Stimulated activated CD4-positive, alpha-beta T cell treated with anti-CD3 and anti-CD28 coated beads, TNF-alpha, amount 100 ng/mL, for 1 hour (primary cell): ENCODE measurements at places on chromosomes 12 and 14.

- DNase-seq: no peak
Observed at GRCh38 chr14:29955087-29955486, 27.4 kb upstream of the PRKD1 start.

DNA sequence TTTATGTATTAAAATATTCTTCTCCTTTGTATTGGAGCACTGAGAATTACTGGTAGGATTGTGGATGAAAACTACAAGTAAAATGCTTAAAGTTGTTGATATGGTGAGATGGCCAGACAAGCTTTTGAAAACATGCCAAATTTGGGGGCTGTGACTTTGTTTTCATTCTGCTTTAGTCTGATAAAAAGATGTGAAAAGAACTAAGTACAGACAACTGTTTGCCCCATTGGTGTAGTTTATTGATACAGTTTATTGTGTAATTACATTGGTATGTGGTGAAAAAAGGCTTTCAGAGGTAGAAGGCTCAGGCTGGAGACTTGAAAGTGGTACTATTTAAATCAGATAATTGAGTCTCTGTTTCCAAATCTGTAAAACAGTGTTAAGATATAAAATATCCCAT lies 746.8 kb downstream of the DIO2 start:
- no peak for DNase-seq

GRCh38 chr12:2051700-2052621 lies 826 bp upstream of the CACNA1C start:
- DNase-seq: no peak

DNA sequence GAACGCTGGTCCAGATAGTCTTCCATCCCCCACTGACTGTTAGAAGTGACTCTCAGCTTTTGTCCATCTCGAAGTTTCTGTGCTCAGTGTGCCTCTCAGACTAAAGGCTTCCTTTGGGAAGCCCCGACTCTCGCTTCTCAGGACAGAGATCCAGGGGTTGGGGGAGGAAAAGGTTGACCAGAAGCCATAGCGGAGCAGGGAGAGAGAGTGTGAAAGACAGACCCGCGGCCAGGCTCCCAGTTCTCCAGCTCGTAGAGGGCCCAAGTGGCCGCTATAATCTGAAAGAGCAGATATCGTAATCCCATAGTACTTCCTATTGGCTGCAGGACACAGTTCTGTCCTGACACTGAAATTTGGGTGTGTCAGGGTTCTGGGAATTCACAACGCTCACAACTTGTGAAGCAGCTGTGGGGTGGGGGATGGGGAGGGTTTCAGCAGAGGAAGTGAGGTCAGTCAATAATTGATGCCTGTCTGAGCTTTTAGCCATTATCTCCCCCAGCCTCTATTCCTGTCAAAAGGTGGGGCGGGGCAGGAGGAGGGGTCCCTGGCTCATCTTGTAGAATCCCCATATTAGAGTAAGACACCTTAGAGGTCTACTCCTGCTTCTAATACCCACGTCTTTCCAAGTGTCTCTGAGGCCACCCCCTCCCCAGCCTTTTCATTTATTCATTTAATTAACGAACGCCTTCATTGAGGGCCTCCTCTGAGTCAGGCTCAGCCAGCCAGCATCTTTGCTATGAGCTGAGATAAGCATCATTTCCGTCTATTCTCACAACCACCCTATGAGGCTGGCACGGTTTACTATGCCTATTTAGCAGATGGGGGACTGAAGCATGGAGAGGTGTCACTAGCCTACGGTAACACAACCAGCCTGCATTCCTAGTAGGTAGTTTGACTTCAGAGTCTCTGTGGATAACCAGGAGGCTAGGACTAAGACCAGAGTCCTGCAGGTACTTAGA lies 1.6 kb upstream of the ACVRL1 start:
- no peak for DNase-seq

- no peak for DNase-seq
Observed at GRCh38 chr12:10392394-10392930, 2.6 kb upstream of the KLRK1 start.

DNA sequence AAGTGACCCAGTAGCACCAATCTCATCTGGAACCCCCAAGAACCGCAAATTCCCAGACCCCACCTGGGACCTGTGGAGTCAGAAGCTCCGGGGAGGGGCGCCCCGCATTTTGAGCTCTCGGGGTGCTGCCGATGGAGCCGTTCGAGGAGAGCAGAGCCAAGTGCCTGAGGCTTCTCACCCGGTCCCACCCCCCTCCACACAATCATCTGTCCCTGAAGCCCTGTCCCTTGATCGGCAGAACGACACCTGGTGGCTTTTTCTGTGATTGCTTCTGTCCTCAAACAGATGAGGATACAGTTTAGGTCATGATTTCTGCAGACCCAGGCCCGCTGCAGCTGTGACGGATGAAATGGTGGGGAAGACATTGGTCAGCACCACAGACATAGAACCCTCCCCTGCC lies 74.7 kb downstream of the NOC4L start:
- peak; percentile 20 for DNase-seq

- no peak for DNase-seq
Observed at GRCh38 chr14:92995620-92996019, 72.7 kb downstream of the CHGA start.

GRCh38 chr12:6662602-6662905 lies 365 bp downstream of the ING4 start:
- no peak for DNase-seq

GRCh38 chr14:49574038-49574437 lies 12.1 kb downstream of the RPS29 start:
- DNase-seq: no peak

GRCh38 chr12:56836800-56837663 lies 73.9 kb downstream of the HSD17B6 start:
- DNase-seq: peak; percentile 5

DNA sequence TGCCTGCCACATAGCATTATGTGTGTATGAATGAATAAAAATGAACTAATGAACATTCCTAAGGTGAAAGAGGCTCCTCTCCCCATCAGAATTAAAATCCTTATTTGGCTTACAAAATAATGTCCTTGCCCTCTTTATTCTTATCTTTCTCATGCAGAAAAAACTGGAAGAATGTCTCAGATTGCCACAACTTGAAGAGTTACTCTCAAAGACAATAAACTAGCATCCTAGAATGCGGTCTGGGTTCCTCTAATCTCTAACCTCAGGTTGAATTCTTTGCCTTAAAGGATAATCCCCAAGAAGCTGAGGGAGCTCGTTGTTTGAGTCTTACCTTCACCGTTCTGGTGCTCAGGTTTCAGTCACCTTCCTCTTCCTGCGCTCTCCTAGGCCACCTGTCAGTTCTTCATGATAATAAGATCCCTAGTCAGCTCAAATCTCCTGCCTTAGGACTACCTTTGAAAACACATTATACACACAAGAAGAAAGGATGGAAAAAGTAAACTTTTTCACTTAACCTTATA lies 147.1 kb downstream of the PHLDA1 start:
- DNase-seq: no peak

- DNase-seq: no peak
Observed at GRCh38 chr12:95637010-95637409, 85.7 kb upstream of the USP44 start.

GRCh38 chr12:99709619-99710018 lies 62.1 kb downstream of the GARIN6 start:
- DNase-seq: no peak

- peak; percentile 96 for DNase-seq
Observed at GRCh38 chr12:110124269-110124995, at the start of gene IFT81. IFT81 (plus strand) TSS chr12:110124357; CDS start chr12:110127381, 3,024 bp downstream.

DNA sequence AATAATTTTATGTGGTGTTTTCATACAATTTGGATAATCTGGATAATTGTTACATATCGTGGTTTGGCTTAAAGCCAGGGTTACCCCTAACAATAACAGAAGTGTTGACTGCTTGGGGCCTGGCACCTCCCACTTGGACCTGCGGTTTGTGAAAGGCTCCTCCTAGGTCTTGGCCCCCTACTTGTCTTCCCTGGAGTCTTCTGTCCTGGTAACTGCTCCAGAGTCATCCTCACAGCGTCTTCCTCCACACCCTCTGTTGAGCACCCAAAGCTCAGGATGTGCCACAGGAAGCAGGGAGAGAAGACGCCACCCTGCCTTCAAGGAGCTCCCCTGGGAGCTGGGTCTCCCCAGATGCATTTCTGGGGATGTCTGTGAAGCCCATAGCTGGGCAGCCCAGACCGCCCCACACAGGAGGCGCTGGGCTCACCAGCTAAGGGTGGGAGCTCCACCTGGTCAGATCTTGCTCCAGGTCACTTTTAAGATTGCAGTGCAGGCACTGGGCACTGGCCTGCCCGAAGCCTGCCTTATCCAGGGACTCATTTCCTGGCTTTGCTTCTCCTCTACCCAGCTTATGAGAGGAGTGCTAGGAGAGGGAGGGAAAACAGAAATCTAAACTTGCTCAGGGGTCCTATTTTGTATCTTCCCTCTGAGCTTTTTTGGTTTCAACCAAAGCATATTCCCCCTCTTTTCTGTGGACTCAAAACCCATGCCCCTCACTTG lies 98.2 kb downstream of the ZFP36L1 start:
- DNase-seq: no peak

- DNase-seq: peak; percentile 37
Observed at GRCh38 chr12:8078398-8078797, 3.7 kb upstream of the NECAP1 start.

- no peak for DNase-seq
Observed at GRCh38 chr14:75283833-75284563, 5.4 kb downstream of the FOS start.

GRCh38 chr14:99143126-99143525 lies 128.9 kb downstream of the BCL11B start:
- no peak for DNase-seq

DNA sequence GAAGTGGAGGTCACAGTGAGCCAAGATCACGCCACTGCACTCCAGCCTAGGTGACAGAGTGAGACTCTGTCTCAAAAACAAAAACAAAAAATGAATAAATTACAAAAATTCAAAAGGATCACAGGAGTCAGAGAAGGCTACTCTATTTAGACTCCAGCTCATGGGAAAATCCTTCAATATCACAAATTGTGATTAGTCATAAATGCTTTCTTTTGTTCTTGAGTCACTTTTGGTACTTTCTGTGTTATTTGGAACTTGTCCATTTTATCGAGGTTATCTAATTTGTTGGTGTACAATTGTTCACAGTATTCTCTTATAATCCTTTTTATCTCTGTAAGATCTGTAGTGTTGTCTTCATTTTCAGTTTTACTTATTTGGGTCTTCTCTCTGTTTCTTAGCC lies 18.9 kb downstream of the ALDH2 start:
- DNase-seq: no peak

GRCh38 chr12:123998991-123999359 lies 26.0 kb downstream of the ZNF664 start:
- no peak for DNase-seq
